Effector memory CD4-positive, alpha-beta T cell (primary cell): ENCODE measurements at places on chromosomes 3 and 15.

DNA sequence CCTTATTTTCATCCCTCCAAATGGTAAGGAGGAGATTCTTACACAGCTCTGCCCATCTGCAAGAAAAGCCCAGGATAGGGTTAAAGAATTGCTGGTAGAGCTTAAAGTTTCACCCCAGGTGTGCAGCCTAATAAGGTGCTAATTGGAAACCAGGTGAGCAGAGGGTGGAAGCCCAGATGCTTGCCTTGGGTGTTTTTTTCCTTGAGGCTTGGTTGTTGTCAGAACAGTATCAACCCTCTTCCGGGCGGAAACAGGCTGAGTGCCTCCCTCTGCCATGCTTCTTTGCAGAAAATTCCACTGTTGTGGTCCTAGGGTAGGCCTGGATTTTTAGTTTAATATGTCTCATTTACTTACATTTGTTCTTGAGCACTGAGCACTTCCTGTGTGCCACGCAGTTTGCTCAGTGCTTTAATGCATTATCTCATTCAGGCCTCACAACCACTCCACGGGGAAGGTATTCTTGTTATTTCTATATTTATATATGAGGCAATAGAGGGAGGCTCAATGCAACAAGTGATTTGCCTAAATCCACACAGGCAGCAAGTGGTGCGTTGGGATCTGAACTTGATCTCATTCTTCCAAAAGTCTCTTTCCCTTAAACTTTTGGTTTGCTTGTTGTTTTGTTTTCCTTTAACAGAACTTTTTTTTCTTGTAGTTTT, 115.0 kb upstream of the LRIG1 start:
- no peak for DNase-seq

DNA sequence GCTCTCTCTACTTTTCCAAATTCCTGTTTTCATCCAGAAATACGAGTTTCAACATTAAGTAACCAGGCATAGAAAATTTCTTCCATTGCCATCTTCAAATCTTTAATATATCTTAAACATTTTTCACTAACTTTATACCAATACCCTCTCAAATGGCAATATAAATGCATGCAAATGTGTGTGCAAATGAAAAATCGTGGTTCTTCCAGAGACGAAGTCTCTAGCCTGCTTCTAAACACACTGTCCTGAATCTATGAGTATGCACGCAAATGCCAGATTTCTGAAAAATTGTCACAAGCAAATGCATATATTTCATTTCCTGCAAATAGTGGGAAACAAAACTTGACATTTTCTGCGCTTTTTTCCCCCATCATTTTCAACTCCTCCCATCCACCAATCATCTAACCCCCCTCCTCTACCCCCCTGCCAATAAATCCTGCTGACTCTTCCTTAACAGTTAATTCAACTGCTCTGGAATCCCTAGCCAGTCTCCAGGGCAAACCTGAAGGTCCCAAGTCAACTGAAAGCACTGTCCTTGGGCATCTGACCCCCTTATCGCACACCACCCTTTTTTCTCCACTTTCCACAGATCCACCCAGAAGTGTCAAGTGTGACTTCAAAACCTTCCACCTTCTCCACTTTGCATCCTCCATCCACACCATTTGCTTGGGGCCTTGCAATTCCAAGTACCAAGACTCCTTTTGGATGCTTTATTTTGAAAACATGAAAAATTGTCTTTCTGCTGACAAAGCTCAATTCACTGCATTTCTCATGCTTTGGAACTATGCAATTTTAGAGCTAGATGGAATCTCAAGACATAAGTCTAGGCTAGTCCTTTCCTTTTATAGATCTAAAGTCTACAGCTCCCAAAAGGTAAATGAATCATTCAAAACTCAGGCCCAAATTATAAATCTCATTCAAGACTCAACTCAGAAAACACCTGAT, 144.7 kb downstream of the OSBPL10 start:
- DNase-seq = no peak

GRCh38 chr3:78785004-78785403, 982.8 kb downstream of the ROBO1 start:
- DNase-seq = no peak

GRCh38 chr3:131304890-131305289, 76.7 kb upstream of the NUDT16 start:
- no peak for DNase-seq

DNA sequence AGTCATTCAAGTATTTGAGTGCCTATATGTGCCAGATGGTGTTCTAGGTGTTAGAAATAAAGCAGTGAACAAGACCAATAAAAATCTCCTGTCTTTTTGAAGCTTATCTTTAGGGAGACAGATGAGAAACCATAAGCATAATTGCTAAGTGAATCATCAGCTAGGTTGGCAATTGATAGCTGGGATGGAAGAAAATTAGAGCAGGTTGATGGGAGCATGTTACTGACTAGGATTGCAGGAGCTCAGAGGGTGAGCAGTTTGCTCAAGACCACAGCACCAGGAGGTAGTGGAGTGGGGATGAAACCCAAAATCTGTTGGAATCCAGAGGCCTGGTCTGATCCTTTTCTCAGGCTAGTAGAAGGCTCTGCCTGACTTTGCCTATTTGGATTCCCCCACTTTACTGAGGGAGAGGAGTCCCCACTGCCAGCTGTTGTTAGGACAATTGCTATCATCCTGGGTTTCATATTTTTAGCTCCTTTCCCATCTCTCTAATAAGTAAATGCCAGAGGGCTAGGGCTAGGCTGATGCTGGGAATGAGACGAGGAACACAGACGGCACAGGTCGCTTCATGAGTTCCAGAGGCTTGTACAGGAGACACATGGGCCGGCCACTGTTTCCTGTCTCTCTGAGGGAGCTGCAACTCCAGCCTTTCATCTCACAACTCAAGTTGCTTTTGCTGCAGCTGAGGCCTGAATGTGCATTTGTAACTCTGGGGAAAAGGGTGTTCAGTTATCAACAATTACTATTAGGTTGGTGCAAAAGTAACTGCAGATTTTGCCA, 102.9 kb downstream of the CACNA1D start:
- no peak for DNase-seq

GRCh38 chr3:169861871-169862270, 7.9 kb downstream of the LRRC31 start:
- no peak for DNase-seq

- no peak for DNase-seq
Measured at GRCh38 chr3:50390508-50391224, 31.3 kb upstream of the TMEM115 start.
